ENCODE measurements at places on chromosomes 4 and X.

- DNase-seq: no peak
Measured at GRCh38 chr4:164956766-164957643, 20.5 kb downstream of the TRIM61 start.

GRCh38 chr4:5812506-5813229, 80.2 kb downstream of the CRMP1 start:
- DNase-seq: no peak

GRCh38 chr4:145779319-145779801, 99.4 kb downstream of the C4orf51 start:
- DNase-seq: no peak

DNA sequence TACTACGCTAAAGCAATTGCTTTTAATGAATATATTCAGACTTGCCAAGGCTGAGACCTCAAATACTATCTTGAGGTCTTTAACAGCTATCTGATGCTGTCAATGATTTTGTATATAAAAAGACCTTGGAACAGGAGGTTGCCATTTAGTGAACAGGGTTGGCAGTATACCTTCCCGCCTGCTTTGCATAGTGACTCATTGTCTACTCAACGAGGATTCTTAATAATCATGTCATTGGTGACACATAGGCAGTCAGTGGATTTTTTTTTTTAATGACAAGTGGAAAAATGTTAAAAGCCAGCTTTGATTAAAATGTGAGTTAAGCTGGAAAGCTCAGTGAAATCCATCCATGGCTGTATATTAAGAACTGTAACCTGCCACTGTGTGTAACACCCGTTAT, 164.0 kb downstream of the ASMT start:
- no peak for DNase-seq

GRCh38 chr4:126630230-126630629, 1002.5 kb upstream of the INTU start:
- no peak for DNase-seq

Measured in osteocyte (in vitro differentiated cells).